Dermis blood vessel endothelial cell (primary cell): ENCODE measurements at places on chromosomes 7 and 10. TPM values are rescaled to one million over a fixed set of nuclear protein-coding genes. Genes with fewer than 3 reads are reported as not detected.

SCD gene
- 62.3 and 297 TPM in 2 replicates for total RNA-seq

CH25H gene
- total RNA-seq: 3.1 and 3.8 TPM in 2 replicates

SUGCT gene
- 0.47 and 1.0 TPM in 2 replicates for total RNA-seq

OR2A42 gene
- total RNA-seq: not detected in 2 replicates

FMC1 gene
- total RNA-seq: 6.3 and 9.7 TPM in 2 replicates

DNA sequence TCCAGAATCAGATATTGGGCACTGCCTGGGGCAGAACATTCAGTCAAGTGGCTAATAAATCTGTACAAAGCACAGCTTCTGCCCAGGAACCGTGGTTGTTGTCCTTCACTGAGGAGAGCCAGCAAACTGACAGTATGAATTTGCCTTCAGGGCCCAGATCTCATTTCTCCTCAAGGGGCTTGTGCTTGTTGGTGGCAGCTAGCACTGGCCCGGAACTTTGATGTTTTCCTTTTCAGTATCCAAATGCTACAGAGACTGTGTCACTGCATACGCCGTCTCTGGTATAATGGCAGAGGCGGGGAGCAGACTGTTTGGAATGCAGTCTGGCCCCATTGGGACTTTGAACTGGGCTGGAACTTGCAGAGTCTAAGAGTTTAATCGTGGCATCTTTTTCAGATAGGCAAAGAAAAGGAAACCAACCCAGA, 30.4 kb upstream of the ADD3 start:
- no peak for DNase-seq

DNA sequence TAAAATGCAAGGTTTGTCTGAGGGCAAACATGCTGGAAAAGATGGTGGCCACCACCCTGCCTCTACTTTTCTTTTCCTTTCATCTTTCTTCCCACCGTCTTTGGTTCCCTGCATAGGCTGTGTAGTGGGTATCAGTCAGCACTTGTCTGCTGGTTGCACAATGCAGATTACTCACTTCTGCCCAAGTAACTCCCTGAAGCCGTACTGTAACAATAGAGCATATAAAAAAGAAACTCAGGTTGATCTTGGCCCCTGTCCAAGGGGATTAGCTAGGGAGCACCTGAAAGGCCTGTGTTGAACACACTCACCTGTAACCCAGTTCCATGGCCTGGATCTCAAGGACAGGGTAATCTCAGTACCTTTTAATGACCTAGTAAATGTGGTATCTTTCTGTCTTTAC, 533.0 kb upstream of the GALNT17 start:
- DNase-seq: no peak

- DNase-seq: peak; percentile 46
Observed at GRCh38 chr7:101140339-101140699, 13.4 kb downstream of the SERPINE1 start.

DNA sequence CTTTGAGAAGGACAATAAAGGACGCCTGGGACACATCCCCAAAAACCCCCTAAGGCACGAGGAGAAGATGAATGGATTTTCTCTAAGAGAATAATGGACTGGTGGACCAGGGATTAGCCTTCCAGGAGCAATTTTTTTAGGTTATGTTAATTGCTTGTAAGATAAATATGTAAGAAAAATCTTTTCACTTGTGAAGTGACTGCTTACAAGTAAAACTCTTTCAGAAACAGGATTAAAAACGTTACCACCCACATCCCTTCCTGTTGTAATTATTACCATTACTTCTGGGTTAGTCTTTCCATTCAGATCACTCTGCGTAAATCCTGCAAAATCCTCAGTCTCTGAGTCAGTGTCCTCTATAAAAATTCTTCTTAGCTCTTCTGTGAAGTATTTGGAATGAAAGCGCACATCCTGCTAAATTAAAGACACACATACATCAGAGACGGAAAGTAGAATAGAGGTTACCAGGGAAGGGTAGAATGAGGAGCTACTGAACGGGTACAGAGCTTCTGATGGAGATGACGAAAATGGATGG, 34.3 kb downstream of the CDCA7L start:
- DNase-seq: no peak

GRCh38 chr7:158003441-158004122, 584.0 kb downstream of the PTPRN2 start:
- no peak for DNase-seq

DNA sequence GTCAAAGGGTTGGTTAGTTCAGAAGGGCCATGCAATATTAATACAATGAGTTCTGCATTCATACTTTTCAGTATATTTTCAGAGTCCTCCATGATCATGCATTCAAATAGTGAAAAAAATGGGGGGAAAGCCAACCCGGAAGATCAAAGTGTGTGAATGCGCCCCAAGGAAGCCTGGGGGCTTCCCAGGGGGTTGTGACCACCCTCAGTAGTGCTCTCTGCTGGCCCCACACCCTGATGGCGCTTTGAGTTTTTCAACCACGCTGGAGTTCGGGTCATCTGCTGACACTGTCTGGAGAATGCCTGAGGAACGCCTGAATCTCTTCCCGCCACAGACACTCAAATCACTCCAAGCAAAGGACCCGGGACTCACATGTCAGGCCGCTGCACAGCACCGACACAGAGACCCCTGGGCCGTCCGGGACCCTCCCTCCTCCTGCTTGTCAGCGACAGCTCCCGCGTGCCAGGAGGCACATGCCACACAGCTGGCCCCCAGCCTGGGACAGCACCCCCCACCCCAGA, 1.0 kb downstream of the TNS3 start:
- DNase-seq: no peak

DNA sequence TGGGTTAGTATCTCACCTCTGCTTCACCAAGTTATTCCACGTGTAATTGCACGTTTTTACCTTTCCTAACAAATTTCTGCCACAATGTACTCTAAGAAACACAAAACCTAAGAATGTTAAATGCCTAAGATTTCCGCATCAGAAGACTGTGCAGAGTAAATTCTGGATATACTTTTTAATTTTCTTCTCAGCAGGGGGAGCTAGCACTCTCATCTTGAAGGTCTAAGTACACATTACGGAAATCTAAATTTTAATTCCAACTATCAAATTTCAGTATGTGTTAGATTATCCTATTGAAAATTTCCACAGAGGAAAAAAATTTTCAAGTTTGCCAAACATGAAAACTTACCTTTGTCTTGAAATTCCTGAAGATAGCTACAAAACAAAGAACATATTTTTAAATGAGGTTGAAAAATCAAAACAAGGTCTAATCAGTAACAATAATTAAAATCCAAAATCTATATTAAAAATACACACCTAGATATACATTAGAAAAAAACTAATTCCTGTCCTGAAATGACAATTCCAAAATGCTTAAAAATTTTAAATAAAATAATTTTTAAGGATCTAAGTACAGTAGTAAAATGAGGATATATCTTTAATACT, 10.5 kb downstream of the SKAP2 start:
- peak; percentile 76 for DNase-seq

DNA sequence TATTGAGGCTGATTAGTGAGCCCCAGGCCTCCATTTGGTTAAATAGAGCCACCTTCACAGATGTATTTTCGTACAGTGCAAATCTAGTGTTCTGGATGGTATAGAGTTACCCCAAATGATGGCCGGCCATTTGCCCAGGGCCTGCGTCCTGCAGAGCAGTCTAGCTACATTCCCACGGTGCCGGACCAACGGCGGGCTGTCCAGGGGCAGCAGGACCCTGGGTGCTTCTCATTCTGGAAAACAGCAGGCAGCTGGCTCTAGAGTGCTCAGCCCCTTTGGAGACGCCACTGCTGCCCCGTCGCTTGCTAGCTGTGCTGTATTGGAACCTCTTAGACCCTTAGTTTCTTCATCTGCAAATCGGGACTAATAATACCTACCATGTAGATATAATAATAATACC, 149.1 kb downstream of the RGS10 start:
- no peak for DNase-seq

DNA sequence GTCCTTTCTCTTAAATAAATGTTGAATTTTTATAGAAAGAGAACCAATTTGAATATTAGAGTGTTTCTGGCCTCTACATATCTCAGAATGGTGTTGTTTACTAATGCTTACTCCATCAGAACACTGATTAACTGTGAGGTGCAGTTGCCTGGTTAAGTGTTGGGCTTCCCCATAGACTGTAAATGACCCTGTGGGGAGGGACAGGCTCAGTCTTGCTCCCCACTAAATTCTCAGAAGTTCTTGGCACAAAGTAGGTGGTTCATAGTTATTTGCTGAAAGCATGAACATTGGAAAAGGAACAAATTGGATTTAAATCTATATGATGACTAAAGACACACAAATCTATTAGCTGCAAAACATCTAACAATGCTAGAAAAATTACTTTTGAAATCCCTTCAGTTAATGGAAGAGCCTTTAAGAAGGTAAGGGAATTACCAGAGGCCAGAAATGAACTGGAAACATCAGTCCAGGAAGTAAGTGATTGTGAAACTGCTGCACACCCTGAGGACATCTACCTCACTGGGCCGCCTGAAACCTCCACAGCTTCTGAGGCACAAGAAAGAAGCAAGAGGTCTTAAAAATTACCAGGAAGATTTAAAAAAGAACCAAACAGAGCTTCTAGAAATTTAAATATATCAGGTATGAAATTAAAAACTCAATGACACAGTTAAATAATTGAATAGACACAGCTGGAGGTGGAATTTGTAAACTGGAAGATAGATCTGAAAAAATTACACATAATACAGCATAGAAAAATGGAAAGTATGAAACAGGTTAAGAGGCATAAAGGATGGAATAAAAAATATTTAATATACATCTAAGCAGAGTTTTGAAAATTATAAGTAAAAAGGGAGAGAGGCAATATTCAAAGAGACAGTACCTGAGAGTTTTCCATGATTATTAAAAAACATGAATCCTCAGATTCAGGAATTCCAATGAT, 17.8 kb upstream of the COMTD1 start:
- DNase-seq: no peak

- no peak for DNase-seq
Observed at GRCh38 chr10:21202776-21203462, 305.8 kb upstream of the NEBL start.

DNA sequence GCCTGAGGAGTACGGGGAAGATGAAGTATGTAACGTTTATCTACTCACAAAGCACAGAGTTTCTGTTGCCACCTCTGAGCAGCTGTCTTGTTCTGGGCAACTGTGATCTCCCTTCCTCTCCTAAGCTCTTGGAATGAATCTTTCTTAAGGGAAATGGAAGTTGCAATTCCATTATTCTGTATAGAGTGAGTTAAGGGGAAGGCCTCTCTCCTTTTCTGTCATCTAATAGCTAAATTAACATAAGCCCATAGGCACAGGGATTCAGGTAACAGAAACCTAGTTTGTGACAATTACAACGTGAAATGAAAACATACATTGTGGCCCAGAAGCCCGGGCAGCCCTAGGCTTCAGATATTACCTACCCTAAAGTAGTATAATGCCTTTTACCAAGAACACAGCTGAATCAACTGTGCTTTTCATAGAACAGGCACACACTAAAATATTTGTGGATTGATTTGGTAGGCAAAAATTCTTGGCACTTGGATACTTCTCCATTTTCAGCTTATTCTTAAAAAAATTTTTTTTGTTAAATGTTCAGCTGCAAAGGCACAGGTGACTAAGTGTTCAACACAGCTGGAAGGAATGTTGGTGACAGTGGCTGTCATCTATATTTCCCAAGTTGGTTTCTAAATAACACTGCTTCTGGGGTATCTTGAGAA, 3.8 kb upstream of the PDCD4 start:
- no peak for DNase-seq

DNA sequence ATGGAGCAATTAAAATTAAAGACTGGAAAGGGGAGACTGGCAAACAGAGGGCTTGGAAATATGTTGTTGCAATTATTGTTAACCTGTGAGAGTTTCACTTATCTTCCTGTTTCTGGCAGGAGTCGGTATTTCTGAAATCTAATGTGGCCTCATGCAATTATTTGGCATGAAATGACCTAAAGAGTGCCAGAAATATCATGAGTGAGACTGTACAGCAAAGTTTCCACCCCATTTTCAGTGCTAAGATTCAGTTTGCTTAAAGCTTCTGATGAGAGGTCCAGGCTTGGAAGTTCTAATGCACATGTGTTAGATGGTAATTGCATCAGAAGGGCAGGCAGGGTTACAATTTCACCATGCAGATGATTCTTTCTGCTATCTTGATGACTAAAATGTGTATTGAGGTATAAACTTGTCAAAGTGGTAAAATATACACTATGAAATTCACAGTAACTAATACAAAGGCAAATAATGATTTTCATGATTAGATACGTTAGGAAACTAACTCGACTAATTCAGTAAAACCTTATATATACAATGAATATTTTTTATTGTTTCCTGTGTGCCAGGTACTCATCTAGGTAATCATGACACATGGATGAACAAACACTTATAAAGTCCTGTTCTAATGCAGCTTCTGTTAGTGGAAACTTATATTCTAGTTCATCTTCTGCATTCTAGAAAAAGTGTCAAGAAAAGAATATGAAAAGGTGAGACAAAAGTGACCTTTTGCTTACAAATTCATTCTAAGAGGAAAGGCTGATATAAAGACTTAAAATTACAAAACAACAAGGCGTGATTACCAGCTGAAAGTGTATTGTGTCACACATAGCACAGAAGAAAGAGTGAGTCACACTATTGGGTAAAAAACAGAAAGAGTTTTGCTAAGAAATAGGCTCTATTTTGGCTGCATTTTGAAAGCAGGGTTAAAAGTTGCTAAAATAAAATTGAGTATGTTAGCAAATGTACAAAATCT, 533.4 kb upstream of the SEMA3D start:
- no peak for DNase-seq

- no peak for DNase-seq
Observed at GRCh38 chr7:46011059-46011458, 90.0 kb upstream of the IGFBP3 start.
